ENCODE measurements at places on chromosomes 5 and 9.

DNA sequence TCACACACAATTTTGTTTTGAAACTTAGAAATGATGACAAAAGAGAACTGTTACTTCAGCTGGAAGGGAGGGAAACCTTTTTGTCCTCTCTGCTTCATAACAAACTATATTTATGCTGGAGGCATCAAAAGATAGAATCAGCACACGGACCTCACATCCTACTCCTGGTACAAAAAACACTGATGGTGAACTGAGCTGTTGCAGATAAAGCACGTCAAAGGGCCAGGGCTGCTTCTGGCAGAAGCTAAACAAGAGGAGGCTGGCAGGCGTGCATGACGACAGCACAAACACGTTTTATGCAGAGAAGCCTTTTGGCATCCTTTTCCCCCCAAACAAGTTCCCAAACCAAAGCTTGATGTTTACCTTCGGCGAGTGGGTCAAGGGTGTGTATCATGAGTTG, 169.6 kb downstream of the SLC24A2 start:
- no peak for DNase-seq

DNA sequence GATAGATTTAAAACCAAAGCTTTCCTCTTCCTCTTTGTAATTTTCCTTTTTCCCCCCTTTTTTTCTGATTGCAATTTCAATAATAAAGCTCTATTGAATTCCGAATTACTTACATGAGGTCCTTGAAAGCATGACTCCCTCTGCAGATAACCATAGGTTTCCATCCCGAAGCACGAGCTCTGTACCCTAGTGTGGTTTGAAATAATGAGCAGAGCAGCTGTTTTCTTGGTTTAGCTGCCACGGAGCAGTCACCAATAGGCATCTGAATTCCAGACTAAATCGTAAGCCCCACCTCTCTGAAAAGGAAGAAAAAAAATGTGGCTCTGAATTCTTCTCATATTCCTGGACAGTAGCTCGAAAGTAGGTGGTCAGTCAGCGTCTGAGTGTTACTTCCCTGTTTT, 18.5 kb upstream of the GNE start:
- peak; percentile 80 for DNase-seq

DNA sequence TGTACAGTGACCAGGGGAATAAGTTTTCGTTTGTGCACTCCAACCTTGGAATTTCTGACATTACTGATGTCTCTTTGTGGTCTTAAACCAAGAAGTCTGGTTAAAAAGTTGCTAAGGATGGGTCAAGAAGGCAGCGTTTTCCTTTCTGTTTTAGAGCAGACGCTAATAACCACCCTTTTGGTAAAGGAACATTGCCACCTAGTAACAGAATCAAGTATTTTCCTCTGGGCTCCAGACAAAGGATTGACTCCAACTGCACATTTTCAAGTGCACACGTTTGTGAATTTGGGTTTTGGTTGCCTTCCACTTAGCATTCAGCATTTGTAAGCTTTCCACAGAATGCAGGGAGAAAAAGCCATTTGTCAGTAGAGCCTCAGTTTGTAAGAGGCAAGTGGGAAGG, 22.2 kb upstream of the CEP78 start:
- DNase-seq: peak; percentile 40

GRCh38 chr5:53537711-53538110, 22.7 kb upstream of the NDUFS4 start:
- no peak for DNase-seq
